ENCODE measurements at places on chromosomes 4 and X. TPM values are rescaled to one million over a fixed set of nuclear protein-coding genes. Genes with fewer than 3 reads are reported as not detected.

DNA sequence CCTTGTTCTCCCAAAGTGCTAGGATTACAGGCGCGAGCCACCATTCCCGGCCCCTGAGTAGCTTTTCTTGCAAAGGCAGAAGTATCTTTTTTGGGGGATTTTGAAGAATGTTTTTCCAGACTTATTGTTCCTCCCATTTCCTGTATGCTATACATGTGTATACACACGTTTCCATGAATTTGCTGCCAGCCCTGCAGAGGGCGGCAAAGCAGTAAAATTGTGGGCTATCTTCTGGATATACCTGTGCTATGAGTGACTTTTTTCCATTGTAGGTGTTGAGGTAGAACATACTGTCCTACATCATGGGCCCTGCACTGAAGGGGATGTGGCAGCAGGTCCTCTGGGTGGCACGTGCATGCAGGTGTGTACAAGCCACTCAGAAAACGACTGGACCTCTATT, 16.9 kb upstream of the MED28 start:
- DNase-seq = no peak
- H3K27ac ChIP-seq = no peak overlapping the region
- no peak overlapping the region for H3K4me3 ChIP-seq
- no peaks in the 10 kb centered on the region for H3K27me3 ChIP-seq

GRCh38 chr4:140659943-140660700, 91.4 kb upstream of the UCP1 start:
- no peak overlapping the region for H3K4me3 ChIP-seq
- DNase-seq = no peak
- H3K36me3 ChIP-seq = peaks cover 38% of the 10 kb centered on the region
- H3K27ac ChIP-seq = no peak overlapping the region

SERTM2 gene
- 0.49 TPM for total RNA-seq

GRCh38 chr4:37748485-37748884, 62.3 kb upstream of the RELL1 start:
- no peaks in the 10 kb centered on the region for H3K27me3 ChIP-seq
- no peaks in the 10 kb centered on the region for H3K36me3 ChIP-seq
- peak; percentile 49 for DNase-seq
- H3K4me1 ChIP-seq = no peaks in the 10 kb centered on the region

GRCh38 chr4:16150716-16151115, 66.9 kb upstream of the PROM1 start:
- H3K4me1 ChIP-seq = peaks cover 5% of the 10 kb centered on the region
- no peaks in the 10 kb centered on the region for H3K27me3 ChIP-seq
- no peak overlapping the region for H3K4me3 ChIP-seq
- DNase-seq = no peak
- no peak overlapping the region for H3K27ac ChIP-seq
